Dorsolateral prefrontal cortex (tissue), 122 donors: ENCODE measurements at places on chromosomes 2 and 18.

DNA sequence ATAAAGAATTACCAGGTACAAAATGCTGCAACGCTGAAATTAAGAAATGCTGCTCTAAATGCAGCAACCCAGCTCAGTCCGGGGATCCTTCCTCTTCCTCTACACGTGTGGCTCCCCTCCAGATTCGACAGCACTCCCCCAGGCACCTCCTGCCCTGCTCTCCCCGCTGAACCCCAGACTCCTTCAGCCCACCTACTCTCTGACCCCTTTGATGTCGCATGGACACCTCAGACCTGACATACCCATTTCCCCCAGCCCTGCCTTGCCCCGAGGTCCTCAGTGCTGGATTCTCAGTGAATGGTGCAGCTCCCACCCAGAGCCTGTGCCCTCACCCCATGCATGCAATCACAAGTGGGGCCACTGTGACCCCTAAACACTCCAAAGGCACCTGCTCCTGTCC lies 4.6 kb upstream of the ADRA2B start:
- no peak for DNase-seq

DNA sequence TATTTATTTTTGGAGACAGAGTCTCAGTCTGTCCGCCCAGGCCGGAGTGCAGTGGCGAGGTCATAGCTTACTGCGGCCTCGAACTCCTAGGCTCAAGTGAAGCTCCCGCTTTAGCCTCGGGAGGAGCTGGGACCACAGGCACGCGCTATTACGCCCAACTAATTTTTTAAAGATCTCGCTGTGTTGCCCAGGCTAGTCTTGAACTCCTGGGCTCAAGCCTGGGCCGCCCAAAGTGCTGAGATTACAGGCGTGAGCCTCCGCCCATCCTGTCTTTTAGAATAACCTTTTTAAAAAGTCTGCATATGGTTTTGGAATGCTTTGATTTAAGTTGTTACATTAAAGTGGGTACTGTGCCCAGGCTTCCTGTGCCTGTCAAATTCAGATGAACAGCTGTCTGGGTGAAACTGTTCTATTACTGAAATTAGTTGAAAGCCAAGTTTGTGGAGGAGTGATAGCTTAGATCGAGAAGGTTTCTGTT lies 944 bp downstream of the RAB3GAP1 start:
- no peak for DNase-seq

DNA sequence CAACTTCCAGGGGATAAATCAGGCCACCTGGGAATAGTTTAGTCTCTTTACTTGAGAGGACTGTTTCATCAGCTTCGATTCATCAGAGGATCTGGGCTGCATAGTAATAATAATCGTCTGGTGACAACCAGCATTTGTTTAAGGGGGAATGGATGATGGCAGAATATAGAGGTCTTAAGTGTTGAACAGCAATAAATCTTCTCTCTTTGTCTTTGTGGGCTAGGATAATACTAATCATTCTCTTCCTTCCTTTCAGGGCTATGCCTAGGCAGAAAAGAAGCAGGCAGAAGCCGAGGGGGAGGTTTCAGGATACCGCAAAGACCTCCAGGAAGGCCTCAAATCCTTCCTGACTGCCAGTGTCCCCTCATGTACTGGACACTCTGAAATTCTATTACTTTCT lies 150.4 kb upstream of the GAREM1 start:
- DNase-seq: no peak

DNA sequence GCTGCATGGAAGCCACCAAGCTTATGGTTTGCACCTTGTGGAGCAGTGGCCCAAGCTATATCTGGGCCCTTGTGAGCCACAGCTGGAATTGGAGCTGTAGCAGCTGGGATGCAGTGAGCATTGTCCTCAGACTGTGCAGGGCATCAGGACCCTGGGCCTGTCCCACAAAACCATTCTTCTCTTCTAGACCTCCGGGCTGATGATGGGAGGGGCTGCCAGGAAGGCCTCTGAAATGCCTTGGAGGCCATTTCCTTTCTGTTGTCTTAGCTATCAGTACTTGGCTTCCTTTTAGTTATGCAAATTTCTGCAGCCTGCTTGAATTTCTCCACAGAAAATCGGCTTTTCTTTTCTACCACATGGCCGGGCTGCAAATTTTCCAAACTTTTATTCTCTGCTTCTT lies 46.4 kb upstream of the CSRNP3 start:
- DNase-seq: no peak

GRCh38 chr2:268323-268722 lies 3.6 kb downstream of the ACP1 start:
- DNase-seq: no peak

DNA sequence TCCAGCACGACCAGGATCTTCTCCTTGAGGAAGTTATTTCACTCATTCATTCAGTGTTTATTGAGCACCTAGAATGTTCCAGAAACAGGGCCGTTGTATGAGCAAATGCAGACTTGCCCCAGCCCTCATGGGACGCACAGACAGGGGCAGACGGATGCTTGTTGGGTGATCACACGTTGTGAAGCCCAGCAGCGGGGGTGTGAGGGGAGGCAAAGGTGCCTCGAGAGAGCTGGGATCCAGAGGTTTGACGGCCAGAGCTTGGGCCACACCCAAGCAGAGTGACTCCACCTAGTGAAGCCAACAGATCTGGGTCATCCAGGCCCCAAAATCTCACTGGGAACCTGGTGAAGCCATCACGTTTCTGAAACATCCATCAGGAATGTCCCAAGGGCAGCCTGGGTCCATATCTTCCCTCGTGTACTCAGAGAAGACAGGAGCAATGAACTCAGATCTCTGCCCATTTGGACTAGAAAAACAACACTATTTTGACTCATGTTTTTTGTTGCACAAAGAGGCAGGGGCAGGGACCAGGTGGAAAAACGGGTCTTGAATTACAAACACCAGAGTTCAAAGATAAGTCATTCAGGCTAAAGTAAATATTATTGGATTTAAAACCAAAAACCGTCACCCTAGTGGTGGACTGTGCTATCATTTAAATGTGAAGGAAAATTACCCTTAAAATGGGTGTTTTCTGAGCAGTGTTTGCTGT lies 54.9 kb upstream of the RBM44 start:
- DNase-seq: no peak

DNA sequence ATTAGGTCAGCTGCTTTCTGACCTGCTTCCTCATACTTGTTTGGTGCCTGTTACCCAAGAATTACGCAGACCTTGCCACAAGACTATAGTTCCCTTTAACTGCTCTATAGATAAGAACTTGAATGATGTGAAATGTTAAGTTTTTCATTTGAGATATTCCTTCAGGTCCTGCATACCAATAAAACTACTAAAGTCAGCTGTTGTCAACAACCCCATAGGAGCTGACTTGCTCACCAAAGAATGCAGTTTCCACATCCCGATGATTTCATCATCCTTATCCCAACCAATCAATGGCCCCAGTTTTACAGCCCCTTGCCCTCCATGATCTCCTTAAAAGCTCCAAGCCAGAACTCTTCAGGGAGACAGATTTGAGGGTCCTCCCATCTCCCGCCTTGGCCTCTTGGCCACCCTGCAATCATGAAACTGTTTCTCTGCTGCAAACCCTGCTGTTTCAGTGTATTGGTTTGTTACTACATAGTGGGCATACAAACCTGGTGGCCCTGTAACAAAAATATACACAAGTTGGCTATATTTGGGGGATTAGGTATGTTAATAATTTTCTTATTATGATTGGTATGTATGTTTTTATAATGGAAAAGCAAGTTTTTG lies 396.3 kb upstream of the CHST9 start:
- no peak for DNase-seq

DNA sequence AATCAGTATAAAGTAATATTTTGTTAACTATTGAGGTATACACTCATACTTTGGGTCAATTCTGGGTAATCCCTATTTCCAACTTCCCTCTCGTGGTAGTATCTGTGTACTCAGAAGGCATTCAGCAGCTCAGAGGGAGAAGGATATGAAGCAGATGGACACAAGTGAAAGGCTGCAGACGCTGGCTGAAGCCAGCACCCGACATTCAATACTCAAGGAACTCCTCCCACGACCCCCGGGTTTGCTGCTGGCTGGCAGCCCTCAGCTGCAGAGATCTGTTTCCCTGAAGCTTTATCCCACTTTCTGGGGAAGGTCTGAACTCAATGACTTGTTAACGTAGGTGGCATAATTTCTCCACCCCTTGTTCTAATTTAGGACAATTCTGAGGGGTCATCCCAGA lies 847.3 kb upstream of the SOX11 start:
- no peak for DNase-seq

DNA sequence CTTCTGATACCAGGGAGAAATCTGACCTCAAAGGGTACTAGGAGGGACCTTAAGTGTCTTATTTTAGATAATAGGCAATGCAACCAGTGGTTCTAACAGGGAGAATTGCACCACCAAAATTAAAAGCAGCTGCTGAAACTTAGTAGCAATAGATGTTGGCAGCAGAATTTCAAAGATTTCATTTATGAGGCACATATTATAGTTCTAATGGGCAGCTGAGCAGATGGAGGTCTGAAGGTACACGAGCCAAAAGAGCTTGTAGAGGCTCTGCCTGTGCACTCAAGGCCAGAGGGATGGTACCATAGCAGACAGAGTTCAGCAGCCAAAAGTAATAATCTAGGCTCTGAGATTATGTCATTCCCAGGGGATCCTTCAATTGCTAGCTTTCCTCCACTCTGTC lies 87.3 kb upstream of the NCKAP5 start:
- no peak for DNase-seq

DNA sequence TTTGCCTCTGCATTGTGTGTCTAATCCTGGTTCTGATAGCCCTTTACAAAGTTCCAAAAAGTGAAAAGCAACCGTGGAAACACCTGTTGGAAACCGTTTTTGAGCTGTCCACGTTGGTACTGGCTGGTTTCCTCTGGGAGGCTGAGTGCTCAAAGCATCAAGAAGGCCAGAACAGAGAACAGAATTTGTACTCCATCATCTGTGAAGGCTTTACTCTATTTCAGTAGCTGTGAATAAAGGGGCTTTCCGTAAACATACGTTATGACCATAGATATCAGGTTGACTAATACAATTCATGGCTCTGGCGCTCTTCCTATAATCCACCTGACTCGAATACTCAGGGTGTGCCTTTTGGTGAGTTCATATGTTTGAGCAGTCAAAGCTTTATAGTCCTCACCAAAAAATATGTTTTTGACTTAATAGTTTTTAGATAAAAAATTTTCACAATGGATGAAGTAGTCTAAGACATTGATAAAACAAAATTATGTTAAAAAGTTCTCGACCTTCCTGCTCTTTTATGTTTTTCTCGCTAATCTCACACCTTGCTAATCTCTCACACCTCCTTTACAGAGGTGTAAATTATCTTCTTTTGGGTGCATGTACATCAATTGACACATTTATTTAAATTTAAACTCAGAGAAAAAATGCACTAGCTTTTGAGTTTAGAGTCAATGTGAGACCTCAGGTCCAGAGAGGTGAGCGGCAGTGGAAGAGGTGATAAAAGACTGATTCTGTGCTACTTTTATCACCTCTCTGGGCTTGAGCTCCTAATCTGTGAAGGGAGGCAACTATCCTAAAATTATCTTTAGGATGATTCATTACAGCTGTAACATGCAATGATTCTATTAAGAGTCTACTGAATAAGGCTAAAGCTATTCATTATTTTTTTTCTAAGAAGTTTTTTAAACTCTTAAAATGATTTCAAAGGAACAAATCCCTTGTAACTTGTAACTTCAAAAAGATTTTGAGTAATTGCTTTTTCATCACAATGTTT lies 65.3 kb downstream of the CXCR4 start:
- no peak for DNase-seq

- DNase-seq: no peak
Measured at GRCh38 chr2:179297927-179298326, 33.3 kb upstream of the SESTD1 start.

GRCh38 chr2:165827016-165827920 lies 33.2 kb upstream of the GALNT3 start:
- no peak for DNase-seq

GRCh38 chr2:32562906-32563305 lies 64.9 kb upstream of the TTC27 start:
- DNase-seq: no peak

DNA sequence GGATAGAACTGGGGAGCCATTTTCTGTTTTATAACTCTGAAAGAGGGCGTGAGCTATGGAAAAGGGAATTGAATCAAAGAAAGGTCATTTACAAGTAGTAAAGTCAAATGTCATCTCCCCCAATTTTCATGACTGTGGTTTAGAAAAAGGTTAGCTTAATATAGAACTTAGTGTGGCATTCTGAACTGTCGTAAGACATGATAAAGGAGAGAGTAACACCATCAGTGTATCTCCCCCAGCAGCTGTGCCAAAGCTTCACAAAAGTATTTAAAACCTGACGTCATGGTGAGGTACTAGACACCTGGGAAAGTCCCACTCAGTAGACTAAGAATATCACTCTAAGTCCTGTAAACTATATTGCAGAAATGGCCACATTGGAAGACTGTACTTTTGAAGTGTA lies 5.8 kb upstream of the IKZF2 start:
- no peak for DNase-seq

DNA sequence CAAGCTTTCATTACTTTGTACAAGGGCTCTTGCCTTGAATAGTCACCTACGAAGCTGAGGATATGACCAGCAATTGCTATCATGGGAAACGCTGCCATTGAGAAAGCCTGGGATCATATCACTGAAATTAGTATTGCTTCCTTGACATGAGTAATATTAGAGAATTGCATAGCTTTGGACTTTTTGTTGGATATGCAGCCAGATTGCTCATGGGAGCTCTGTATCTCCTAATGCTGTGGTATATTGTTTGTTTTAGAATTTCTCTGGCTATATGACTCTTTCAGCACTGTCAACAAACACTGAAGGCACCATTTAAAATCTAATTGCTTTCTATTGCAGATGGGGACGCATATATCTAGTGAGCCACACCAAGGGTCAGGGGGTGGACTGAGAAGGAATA lies 80.0 kb upstream of the WDSUB1 start:
- no peak for DNase-seq

- DNase-seq: no peak
Measured at GRCh38 chr18:13909141-13909940, 6.0 kb downstream of the MC2R start.

DNA sequence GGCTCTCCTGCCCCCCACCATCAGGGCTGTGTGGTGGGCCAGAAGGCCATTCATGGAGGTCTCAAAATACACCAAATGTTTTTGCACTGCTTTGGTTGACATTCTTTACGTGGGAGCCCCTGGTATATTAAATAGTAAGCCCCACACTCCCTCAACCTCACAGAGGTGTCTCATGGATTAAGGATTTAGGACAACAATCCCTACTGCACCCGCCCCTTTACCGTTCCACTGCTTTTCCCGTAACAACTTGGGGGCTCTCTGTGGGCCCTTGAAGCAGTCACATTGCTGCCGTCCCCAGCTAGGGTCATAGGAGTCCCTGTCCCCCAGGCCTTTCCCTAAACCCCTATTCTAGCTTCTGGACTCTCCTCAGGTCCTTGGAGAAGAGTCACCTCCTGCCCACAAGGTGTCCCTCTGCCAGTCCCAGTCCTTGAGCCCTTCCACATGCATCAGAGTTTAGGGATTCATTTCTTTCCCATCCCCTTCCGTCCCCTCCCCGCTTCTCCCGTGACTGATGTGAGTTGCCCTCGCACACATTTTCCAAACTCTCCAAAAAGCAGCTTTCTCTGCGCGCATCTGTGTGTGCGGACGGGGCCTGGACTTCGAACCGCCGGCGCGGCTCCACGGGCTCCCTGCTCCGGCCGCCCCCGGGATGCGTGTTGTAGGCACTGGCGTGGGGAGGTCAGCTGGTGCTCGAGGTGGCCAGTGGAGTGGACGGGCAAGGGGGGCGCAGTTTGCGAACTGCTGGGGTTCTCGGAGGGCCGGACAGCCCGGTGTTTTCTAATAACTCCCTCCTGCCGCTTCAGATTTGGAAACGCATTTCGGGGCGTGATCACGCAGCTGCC lies 84.8 kb downstream of the LYPD1 start:
- DNase-seq: no peak

GRCh38 chr18:42520138-42520537 lies 565.1 kb downstream of the PIK3C3 start:
- no peak for DNase-seq

- no peak for DNase-seq
Measured at GRCh38 chr18:70029163-70029562, 81.5 kb upstream of the CD226 start.
